ENCODE measurements at places on chromosomes 7 and 10.

DNA sequence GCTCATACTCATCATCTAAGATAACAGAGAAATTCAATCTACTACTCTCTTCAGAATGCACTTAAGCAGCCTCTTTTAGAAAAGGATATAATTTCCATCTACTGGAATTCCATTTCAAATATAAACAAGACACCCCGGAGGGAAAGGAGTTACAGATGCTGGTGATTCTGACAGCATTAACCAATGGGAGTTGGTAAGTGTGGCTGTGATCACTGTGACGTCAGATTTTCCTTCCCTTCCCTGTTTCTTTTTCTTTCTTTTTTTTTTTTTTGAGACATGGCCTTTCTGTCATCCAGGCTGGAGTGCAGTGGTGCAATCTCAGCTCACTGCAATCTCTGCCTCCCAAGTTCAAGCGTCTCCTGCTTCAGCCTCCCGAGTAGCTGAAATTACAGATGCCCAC lies 106.6 kb downstream of the ACTR3B start:
- DNase-seq, result no peak

DNA sequence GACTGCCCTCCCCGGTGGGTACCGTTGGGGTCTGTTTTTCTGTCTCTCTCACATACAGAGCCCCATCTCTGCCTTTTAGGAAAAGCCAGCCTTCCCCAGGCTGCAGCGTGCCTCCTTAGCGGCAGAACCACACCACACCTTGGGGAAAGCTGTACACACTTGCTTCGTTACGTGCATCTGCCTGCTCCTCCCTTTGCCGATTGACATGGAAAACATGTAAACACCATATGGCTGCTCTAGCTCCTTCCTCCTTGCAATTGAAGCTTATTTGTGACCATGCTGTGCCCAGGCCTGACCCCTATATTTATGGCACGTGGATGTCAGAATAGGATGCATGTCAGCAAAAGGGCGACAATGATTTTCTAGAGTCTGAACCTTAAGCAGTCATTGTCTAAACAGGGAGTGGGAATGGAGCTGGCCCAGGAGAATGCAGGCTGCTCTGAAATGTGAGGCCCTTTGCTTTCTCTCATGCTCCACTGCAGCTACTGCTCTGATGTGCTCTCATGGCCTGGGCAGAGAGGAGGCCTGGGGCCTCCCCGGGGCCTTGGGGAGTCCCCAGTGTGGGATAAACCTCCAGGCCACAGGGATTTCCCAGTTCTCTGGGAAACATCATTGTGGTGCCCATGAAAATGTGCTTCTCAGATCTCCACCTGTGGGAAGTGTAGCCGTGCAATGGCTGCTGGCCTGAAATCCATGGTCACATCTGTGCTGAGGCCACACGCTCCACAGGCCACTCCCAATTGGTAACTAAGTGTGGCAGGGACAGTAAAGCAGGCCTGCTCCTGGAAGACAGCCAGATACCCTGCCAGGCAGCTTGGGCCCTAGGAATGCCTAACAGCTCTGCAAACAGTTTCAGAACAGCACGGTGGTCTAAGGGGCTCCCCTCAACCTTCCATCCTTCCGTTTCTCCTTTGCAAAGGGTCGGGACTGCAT lies 18.6 kb downstream of the PDE6C start:
- no peak for DNase-seq

DNA sequence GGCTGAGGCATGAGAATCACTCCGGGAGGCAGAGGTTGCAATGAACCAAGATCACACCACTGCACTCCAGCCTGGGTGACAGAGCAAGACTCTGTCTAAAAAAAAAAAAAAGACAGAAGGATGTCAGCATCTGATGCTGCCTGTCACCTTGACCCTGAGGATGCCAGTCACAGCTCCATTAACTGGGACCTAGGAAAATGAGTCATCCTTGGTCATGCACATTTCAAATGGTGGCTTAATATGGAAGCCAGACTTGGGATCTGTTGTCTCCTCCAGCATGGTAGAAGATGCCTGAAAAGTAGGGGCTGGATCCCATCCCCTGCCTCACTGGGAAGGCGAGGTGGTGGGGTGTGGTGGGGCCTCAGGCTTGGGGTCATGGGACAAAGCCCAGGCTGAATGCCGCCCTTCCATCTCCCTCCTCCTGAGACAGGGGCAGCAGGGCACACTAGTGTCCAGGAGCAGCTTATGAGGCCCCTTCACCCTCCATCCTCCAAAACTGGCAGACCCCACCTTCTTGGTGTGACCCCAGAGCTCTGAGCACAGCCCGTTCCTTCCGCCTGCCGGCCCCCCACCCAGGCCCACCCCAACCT lies 1.3 kb downstream of the NOS3 start:
- no peak for DNase-seq

DNA sequence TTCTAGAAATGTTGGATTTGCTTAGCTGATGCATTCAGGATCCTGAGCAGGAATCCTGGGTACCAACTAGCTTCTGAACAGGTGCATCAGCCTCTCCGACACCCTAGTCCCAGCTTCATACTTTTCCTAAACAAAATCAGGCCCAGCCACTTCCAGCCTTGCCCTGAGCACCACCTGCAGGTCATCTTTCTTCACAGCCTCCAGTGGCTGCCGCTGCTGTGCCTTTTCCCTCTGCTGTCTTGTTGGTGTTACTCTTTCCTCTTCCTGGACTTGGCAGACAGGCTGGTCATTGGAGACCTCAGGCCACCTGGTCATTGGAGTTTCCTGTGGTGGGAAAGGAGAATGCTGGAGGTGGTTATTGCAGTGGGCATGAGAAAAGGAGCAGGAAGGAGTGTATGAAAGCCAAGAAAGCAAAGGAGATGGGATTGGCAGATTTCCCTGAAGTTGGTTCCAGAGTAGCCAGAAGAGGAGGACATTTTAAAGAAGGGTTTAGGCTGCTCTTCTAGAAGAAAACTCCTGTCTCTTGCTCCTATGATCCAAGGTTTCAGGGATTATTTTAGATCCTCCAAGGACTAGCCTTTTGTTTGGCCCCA lies 48.2 kb upstream of the NFKB2 start:
- no peak for DNase-seq

- DNase-seq, result no peak
Measured at GRCh38 chr10:67629461-67629971, 66.5 kb downstream of the CTNNA3 start.

DNA sequence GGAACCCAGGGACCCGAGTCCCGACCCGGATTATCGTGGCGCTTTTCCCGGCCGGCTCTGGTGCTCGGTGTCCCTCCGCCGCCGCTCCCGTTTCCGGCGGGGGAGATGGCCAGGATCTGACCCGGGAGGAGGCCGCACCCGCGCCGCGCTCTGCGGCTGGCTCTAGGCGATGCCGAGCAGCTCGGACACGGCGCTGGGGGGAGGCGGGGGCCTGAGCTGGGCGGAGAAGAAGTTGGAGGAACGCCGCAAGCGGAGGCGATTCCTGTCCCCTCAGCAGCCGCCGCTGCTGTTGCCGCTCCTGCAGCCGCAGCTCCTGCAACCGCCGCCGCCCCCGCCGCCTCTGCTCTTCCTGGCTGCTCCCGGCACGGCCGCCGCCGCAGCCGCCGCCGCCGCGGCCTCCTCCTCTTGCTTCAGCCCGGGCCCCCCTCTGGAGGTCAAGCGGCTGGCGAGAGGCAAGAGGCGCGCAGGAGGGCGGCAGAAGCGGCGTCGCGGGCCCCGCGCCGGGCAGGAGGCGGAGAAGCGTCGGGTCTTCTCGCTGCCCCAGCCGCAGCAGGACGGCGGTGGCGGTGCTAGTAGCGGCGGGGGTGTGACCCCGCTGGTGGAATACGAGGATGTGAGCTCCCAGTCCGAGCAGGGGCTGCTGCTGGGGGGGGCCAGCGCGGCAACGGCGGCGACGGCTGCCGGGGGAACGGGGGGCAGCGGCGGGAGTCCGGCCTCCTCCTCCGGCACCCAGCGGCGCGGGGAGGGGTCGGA lies 593 bp downstream of the CDK13 start:
- DNase-seq, result no peak

DNA sequence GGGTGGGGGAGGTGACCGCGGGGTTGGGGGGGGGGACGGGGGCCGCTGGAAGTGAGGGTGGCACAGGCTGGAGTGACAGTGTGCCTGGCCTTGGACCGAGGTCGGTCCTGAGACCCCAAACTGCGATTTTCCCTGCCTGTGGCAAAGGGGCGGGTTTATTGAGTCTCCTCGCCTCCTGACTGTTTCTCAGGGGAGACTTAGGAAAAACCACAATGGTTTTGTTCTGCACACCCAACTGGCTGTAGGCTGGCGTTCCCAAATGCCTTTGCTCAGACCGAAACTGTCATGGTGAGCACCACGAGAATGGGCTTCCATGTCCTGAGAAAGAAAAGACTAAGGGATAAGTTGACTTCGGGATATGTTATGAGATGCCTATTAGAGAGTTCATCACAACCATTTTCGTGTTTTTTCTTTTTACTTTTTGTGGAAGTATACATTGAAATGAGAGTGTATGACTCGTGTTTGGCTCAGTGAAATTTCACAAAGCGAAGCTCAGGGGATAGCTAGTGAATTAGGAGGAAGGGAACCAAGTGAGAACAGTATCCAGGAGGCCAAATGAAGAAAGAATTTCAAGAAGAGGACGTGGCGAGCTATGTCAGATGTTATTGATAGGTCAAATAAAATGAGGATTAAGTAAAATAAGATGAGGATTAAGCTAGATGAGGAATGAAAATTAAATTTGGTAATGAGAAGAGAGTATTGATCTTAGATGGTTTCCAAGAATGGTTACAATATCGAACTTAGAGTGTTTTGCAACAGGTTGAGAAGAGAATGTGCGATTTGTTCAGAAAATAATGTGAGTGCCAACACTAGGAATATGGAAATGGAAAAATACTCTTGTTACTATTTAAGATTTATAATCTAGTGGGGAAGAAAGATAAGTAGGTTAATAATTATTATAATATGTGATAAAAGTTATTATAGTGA lies 918 bp downstream of the NET1 start:
- DNase-seq, result no peak

GRCh38 chr10:97632949-97633884 lies at the start of gene MORN4:
TSS of gene MORN4 (minus strand) at chr10:97633500. CDS start at chr10:97619653, 13,847 bp downstream.
- peak; percentile 43 for DNase-seq

DNA sequence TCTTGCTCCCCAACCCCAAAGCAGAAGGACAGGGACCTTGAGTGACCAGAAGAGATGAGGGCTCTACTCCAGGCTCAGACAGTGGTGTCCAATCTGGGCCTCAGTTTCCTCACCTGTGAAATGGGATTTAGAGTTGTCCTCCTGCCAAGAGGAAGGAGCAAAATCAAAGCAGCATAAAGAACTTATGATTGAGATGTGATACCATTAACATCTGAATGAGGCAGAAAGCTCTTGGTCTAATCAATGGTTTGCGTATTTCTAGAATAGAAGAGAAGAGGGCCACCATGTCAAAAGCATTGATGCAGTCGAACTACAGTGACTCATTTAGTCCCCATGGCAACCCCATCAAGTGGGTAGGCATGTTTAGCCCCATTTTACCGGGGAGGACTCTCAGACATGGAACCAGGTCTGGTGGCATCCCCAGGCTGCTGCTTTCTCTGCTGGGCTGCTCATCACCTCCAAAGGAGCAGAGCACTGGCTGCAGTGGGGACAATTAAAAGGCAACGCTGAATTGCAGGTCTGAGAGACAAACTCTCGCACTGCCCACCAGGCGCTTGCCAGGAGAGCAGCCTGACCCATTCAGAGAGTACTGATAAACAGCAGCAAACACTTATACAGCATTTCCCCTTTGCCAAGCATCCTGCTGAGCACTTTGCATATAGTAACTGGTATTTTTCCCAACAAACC lies 175.9 kb downstream of the NEURL1 start:
- no peak for DNase-seq

GRCh38 chr7:11170863-11171568 lies 197.3 kb downstream of the PHF14 start:
- no peak for DNase-seq

Data from epithelial cell of prostate (primary cell).